ENCODE measurements at places on chromosomes 7 and 10.

DNA sequence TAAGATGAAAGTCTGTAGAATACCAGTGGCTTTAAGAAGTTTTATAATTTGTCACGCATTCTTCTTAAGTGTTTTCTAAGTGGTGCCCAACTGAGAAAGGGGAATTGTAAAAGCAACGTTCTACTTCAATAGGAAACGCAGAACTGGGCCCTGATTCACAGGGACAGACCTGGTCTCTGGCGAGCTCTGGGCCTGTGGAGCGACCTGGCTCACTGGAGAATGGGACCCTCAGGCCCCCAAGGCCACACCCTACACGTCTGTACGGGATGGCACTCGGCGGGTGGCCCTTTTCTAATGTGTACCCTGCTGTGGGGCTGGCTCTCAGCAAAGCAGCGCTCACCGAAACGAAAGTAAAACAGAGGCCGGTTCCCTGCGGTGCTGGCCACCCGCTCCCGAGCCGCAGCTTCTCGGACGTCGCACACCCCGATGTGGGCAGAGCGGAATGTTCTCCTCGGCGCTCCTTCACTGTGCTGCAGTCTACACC is 205.0 kb downstream of the DIP2C start:
- DNase-seq = no peak

GRCh38 chr7:93921607-93922566 is at the start of gene GNG11:
Gene GNG11 (plus strand): TSS chr7:93921735. CDS start chr7:93922138, 403 bp downstream.
- DNase-seq = peak; percentile 61

DNA sequence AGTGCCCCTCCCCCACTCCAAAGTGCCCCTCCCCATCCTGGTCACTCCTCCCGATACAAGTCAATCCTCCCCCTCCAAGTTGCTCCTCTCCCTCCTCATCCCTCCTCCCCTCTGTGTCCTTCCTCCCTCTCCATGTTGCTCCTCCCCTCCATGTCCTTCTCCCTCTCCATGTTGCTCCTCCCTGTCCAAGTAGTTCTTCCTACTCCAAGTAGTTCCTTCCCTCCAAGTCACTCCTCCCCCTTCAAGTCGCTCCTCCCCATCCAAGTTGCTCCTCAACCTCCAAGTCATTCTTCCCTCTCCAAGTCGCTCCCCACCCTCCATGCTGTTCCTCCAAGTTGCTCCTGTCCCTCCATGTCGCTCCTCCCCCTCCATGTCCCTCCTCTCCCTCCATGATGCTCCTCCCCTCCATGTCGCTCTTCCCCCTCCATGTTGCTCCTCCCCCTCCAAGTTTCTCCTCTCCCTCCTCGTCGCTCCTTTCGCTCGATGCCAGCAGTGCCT is 8.6 kb upstream of the WBP1L start:
- DNase-seq = no peak

DNA sequence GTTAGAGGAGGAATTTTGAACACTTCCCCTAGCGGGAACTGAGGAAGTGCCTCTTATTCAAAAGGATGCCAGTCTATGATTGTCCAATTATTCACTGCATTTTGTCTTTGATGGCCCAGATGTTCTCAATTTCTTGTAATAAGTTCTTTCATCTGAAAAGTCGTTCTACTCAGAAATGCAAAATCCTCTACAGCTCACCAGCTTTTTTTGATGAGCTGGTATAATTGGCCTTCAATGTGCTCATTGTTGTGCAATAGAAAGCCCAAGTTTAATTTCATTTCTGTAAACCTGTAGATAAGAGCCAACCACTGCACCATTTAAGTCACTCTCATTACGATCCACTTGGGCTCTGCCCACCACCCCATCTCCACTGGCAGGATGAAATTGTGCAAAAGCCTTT is 978.7 kb upstream of the AUTS2 start:
- DNase-seq = no peak

DNA sequence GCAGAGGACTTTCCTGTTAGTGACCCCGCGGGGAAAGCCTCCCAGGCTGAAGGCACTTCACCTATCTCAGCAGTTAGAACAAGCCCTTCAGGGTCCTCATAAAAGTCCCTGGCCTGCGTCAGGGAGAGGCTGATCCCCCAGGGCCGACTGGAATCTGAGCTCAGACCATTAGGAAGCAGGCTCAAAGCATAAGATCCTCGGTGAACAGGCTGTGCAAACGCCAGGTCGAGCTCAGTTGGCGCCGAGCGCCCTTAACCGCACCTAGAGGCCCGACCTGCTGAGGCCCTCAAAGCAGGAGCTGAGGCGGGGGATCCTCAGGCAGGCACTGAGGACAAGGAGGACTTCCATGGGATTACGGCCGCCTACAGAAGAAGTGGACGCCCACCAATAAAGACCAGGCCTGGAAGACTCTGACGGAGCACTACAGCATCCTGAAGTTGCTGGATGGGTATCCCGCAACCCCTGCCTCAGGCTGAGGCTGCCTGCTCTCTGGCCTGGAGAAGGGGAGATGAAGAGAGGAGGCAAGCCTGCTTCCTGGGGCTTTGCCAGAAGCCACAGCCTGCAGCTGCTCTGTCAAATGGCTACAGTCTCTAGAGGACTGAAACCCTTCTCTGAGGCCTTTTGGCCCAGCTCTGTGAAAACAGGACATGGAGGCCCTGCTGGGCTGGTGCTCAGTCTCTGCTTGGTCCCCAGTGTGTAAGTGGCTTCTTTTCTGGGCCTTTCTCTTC is 29.9 kb downstream of the LIPJ start:
- DNase-seq = no peak

- DNase-seq = no peak
Measured at GRCh38 chr10:9188022-9188810, 1133.7 kb downstream of the GATA3 start.

DNA sequence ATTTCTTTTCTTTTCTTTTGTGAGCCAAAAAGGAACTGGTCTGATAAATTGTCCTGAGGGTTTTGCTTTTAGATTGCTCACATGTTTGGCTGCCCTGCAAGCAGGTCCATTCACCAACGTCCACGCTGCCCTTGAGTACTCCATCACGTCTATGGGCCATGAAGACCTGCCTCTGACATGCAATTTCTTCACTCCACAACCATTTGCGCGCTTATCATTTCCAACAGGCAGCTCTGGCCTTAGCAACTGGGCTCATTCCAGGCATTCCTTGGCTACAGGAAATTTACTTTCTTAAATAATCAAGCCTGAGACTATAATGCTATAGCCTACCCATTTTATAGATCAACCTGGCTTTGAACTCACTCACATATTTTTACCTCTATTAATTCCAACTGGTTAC is 408.3 kb upstream of the C7orf33 start:
- DNase-seq = no peak

DNA sequence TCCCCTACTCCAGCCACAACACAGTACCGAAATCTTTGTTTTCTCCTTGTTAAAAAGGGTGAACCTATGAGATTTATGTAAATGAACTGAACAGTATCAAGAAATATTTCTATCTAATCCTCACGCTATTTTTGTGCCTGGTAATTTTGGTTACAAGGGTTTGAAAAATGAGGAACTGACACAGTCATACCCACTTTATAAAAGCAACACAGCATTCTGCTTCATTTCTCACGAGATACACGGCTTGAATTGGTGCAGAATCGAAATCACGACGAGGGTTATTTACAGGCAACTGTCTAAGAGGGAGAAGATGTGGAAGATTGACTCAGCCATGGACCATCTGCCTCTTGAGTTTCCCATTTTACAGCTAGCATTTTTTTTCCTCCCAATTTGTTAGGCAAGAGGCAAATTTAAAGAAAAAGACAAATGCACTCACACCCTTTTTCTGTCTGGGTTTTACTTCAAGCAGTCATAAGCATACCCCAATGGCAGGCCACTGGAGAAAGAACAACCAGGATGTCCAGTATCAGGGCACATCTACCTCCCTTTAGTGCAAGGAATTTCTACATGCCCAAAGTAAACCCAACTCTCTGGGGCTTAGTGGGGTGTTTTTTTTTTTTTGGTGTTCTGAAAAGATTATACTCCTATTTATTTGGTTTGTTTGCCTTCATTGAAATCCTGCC is 108.1 kb downstream of the ITGB8 start:
- DNase-seq = no peak

GRCh38 chr7:85095366-85095765 is 91.5 kb downstream of the SEMA3D start:
- DNase-seq = no peak

DNA sequence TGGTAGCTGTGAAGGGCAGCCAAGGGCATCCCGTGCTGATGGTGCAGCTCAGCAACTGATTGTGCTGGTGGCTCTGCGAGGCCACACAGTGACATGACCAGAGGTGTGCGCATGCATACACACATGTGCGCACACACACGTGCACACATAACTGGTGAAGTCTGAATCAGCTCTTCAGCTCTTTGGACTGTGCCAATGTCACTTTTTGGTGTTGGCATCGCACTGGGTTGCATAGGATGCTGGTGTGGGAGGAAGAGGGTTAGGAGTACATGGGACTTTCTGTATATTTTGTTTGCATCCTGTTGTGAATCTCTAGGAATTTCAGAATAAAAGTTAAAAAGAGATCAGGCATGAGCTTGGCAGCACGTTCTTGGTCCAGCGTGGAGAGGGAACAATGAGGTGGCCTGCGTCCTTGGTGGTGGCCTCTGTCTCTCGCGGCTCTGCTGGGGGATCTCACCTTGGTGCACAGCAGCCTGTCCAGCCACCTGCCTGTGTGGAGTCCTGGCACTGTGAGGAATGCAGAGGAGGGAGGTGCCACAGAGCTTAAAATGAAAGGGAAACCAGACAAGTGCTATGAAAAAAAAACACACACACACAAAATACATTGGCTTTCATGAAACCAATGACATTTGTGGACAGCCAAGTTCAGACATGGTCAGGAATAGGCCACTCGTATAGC is 124.0 kb downstream of the TRRAP start:
- no peak for DNase-seq

DNA sequence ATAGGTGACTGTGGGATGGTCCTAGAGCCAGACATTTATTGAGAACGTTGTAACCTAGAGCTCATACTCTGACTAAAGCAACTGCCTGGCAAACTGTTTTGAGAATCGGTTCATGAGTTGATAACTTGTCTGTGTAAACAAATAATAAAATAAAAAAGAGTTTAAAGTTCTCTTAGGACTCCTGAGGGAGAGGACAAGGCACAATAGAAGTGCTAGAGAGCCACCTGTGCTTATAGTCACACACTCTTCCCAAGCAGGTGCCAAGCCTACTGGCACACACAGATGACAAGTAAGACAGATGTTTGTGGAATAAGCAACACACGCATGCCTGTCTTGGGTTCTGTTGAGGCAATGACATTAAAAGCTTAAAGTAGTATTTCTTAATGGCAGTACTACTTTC is 7.9 kb downstream of the EDRF1 start:
- no peak for DNase-seq

DNA sequence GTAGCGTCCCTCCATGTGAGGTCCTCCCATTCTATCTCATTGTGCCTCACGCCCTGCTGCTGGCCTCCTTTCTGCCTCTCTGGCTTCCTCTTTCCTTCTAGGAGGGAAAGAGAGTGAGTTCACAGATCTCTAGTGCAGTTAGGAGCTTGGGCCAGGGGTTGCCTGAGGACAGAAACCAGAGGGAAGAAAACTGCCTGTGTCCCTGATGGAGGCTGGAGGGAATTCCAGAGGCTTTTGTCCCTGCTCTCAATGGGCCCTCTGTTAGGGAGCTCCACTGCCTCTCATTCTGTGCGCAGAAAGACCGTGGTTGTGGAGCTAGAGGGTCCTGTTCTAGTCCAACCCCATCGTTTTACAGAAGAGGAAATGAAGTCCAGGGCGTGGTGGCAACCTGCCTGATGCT is 4.6 kb downstream of the MARVELD1 start:
- DNase-seq = no peak

- no peak for DNase-seq
Measured at GRCh38 chr10:97411406-97411805, 10.3 kb upstream of the RRP12 start.

DNA sequence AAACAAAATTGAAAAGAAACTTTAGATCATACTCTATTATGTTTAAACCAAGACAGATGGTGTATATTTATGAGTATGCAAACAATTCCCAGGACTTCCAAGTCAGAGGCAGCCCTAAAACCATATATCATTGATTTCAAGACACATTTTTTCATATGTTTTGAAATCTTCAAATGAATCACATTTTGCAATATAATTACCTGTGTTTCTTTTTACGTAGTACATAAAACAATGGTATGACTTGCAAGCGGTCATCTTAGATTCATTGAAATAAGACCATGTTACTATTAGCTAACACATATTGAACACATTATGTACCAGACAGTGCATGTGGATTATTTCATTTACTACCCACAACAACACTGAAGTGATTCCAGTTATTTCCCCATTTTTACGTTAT is 14.9 kb downstream of the SMURF1 start:
- no peak for DNase-seq

DNA sequence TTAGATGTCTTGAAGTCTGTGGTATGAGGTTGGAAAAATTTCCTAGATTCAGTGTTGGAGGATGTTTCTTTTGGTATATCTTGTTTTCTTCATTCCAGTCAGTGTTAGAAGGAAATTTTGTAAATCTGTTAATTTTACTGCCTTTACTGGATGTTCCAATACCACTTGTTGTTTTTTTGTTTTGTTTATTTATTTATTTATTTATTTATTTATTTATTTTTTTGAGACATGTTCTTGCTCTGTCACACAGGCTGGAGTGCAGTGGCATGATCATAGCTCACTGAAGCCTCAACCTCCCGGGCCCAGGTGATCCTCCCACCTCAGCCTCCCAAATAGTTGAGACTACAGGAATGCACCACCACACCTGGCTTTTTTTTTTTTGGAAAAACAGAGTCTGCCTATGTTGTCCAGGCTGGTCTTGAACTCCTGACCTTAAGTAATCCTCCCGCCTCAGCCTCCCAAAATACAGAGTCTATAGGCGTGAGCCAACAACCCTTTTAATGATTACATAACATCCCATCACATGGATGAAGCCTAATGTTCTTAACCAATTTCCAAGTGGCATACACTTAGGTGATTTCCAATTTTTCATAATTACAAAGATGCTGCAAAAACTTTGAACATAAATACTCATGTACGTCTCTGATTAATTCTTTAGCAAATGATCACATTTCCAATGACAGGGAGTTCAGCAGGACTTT is 52.8 kb upstream of the WAC start:
- no peak for DNase-seq

- no peak for DNase-seq
Measured at GRCh38 chr7:66960192-66960591, 35.2 kb downstream of the SBDS start.

- DNase-seq = no peak
Measured at GRCh38 chr10:101901340-101901739, 57.7 kb upstream of the KCNIP2 start.

DNA sequence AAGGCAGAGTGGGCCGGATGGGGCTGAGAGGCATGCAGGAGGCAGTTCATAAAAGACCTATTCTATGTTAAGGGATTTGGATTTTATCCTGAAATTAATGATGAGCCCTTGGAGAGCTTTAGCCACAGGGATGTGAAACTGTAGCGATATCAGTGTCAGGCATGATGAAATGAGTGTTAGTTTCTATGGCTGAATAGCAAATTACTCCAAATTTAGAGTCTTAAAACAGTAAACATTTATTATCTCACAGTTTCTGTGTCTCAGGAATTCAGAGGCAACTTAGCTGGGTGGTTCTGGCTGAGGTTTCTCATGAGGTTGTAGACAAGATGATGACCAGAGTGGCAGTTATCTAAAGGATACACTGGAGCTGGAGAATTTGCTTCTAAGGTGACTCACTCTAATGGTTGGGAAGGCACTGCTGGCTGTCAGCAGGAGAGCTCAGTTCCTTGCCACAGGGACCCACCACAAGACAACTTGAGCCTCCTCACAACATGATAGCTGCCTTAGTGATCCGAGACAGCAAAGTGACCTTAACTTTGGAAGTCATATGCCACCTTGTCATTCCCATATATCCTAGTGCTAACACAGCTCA is 36.7 kb upstream of the SFTPD start:
- no peak for DNase-seq
